T1000 (cell line): ENCODE measurements at places on chromosomes 4 and X.

GRCh38 chr4:138062929-138063328 is 179.2 kb downstream of the SLC7A11 start:
- no peak for DNase-seq

DNA sequence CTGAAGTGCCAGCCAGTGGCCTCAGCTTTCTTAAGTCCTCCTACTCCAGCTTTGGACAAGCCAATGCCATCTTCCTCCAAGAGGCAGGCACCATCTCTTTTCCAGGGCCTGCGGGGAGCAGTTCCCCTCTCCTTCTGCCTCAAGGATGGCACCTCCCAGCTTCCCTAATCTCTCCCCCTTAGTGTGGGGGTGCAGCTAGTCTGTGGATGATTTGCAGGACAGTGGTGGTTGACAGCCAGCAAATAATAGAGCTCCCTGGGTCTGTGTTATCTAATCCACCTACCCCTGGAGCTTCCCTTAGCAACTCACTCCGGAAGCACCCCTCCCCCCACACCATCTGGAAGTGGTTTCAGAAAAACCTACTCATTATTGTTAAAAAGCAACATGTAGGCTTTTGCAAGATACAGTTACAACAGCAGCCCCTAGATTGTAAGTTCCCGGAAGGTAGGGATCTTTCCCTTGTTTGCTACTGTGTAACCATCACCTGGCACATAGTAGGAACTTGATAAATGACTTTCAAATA is 247.1 kb downstream of the BCOR start:
- peak; percentile 2 for DNase-seq

- DNase-seq: no peak
Measured at GRCh38 chrX:27915617-27916016, 65.6 kb downstream of the DCAF8L1 start.

- no peak for DNase-seq
Measured at GRCh38 chr4:104420766-104421165, 73.9 kb downstream of the CXXC4 start.

- no peak for DNase-seq
Measured at GRCh38 chrX:123860983-123861382, 1.1 kb downstream of the XIAP start.

GRCh38 chr4:147247579-147247978 is 233.3 kb upstream of the EDNRA start:
- no peak for DNase-seq

- DNase-seq: no peak
Measured at GRCh38 chr4:60366661-60367060, 833.5 kb upstream of the ADGRL3 start.

GRCh38 chrX:39381422-39381821 is 580.2 kb downstream of the MID1IP1 start:
- DNase-seq: no peak

- peak; percentile 35 for DNase-seq
Measured at GRCh38 chrX:70452143-70452733, 7.6 kb downstream of the DLG3 start.

GRCh38 chr4:80074069-80074468 is 1.0 kb upstream of the ANTXR2 start:
- no peak for DNase-seq

- no peak for DNase-seq
Measured at GRCh38 chr4:107129611-107130010, 93.5 kb upstream of the DKK2 start.

DNA sequence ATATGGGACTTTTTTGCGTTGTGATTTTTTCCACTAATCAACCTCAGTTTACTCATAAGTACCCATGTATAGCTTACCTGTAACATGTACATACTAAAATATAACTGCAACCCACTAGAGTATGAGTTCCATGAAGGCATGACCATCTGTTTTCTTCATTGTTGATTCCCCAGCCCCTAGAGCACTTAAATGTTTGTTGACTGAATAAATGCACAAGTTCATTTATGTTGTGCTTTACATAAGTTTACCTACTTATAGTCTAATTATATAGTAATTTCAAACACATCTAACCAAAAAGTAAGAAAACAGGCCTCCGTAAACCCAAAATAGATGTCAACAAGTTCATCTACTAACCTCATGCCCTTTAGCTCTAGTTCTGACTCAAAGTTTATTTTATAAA is 34.7 kb downstream of the DCHS2 start:
- no peak for DNase-seq

GRCh38 chrX:40132751-40133150 is 35.0 kb upstream of the BCOR start:
- no peak for DNase-seq

- no peak for DNase-seq
Measured at GRCh38 chr4:153418121-153418520, 48.0 kb upstream of the TMEM131L start.

- DNase-seq: no peak
Measured at GRCh38 chr4:175469514-175469913, 342.6 kb downstream of the GPM6A start.

DNA sequence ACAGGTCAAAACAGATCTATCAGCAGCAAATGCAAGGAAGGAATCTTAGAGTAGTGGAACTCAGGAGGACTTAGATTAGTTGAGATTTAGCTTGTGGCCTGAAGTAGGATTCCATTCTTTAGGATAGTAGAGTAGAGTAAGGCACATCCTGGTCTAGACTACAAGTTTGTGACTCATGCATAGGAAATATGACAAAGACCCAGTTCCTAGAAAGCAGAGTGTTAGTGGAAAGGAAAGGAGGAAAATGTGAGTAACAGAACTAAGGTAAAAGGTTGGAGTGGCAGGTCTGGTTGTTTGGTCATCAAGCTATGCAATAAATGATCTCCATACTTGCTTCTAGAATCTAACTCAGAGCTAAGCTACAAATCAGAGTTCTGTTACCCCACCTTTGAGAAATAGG is 595.0 kb downstream of the ACTRT1 start:
- no peak for DNase-seq

DNA sequence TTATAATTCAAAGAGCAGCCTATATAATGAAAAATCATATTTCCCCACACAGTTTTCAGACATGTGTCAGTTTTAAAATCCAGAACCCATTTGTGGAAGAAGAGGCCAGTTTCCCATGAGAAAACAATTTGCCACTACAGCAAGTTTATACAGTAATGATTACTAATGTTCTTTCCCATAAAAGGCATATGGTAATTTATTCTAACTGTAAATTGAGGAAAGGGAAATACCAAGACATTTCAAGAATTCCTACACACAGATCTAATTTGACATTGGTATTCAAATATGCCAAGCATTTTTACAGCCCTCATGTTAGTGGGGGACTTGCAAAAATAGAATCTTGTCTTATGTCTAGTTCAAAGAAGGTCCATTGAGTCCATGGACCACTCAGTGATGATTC is 1368.6 kb downstream of the FSTL5 start:
- DNase-seq: no peak
